ENCODE measurements at places on chromosomes 7 and 10. TPM values are rescaled to one million over a fixed set of nuclear protein-coding genes. Genes with fewer than 3 reads are reported as not detected.

The PDE1C gene
- 3.4 TPM for total RNA-seq

The RINT1 gene
- 14.5 TPM for total RNA-seq

The PALD1 gene
- 6.7 TPM for total RNA-seq

The CHRM2 gene
- not detected for total RNA-seq

The ARHGAP22 gene
- 4.1 TPM for total RNA-seq

The HOXA6 gene
- 1.6 TPM for total RNA-seq

The ZCWPW1 gene
- total RNA-seq: 1.5 TPM

The FAM13C gene
- total RNA-seq: 0.08 TPM

The MACC1 gene
- total RNA-seq: not detected

The TMEM270 gene
- total RNA-seq: 0.22 TPM

The ARL4A gene
- 58.5 TPM for total RNA-seq

The STOX1 gene
- 0.45 TPM for total RNA-seq

The ANKRD61 gene
- 0.51 TPM for total RNA-seq

The HYAL4 gene
- total RNA-seq: not detected

The AKR1C2 gene
- total RNA-seq: 3,571 TPM

The CAV1 gene
- 512 TPM for total RNA-seq

Measured in A549 treated with Mapracorat at 1 μM for 4 hours (cell line).